ENCODE measurements at places on chromosomes 3 and 15.
A peak's percentile ranks its signal among the peaks of the same experiment; 100 is the strongest.

GRCh38 chr3:54188176-54188791 is 65.9 kb downstream of the CACNA2D3 start:
- DNase-seq: peak; percentile 47

- DNase-seq: no peak
These were observed 55.8 kb downstream of the GUCA1C start for GRCh38 chr3:108897883-108898282.

GRCh38 chr3:4006288-4006687 is 207.1 kb downstream of the LRRN1 start:
- peak; percentile 9 for DNase-seq

- no peak for DNase-seq
These were observed 42.0 kb downstream of the THBS1 start for GRCh38 chr15:39622660-39623516.

DNA sequence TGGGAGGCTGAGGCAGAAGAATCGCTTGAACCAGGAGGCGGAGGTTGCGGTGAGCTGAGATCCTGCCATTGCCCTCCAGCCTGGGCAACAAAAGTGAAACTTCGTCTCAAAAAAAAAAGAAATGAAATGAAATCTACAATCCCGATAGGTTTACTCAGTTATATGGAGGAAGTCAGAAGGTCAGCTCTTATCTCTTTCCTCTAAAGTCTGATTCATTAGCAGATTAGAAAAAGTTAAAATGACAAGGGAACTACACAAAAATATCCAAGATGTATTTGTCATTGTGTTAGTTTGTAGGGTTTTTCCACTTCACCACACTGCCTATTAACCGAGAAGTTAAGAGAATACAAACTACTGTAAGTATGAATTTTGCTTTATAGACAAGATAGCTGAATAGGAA is 420.6 kb downstream of the SHQ1 start:
- DNase-seq: no peak

- no peak for DNase-seq
These were observed 43.5 kb upstream of the SLC41A3 start for GRCh38 chr3:126127452-126127851.

GRCh38 chr3:160184655-160185054 is 40.6 kb upstream of the C3orf80 start:
- DNase-seq: peak; percentile 85

GRCh38 chr3:115248274-115248673 is 101.2 kb upstream of the ZBTB20 start:
- peak; percentile 62 for DNase-seq

DNA sequence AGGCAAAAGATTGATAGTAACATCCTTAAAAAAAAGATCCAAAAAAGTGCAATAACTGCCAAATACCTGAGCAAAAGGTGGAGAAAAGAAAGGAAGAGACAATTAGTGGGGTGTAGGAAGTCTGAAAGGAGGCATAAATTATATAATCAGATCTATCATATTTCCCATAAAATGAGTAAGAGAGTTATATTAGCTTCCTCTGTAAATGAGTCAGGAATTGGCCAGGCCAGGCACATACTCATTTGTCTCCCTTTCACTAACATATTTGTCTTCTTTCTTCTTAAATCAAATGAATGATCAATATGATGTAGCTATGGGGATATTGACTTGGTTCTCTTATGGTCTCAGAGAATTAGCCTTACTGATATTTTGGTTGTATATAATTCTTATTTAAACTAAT is 292.3 kb upstream of the CADM2 start:
- no peak for DNase-seq

GRCh38 chr3:197222937-197223370 is 75.5 kb downstream of the DLG1 start:
- no peak for DNase-seq

DNA sequence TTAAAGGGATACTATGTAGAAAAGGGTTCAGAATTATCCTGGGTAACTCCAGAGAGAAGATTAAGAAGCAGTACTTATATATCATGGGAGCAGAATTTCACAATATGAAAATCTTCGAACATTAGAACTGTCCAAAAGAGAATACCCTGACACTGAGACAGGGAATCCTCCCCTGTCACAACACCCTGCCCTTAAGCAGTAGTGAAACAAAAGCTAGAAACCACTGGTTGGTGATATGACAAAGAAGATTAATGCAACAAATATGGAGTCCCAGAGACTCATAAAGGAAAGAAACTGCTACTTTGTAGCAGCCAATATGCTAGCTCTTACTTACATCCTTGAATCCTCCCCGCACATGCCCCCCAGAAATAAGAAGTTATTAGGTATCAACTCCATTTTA is 18.5 kb downstream of the MIX23 start:
- DNase-seq: no peak

DNA sequence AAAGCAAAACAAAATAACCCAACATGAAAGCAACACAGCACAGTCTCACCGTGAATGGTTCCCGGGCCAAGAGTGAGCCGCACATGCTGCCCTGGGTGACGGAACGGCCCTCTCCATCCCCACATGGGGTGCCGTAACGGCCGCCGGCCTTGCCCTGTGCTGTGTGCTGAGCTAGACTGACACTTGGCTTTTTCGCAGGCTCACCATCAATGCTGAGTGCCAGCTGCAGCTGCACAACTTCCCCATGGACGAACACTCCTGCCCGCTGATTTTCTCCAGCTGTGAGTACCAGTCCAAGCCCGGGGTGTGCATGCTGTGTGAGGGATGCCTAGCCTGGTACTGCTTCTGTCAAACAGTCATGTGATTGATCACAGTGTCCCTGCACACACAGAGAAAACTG is 357.6 kb downstream of the GABRG3 start:
- DNase-seq: no peak

DNA sequence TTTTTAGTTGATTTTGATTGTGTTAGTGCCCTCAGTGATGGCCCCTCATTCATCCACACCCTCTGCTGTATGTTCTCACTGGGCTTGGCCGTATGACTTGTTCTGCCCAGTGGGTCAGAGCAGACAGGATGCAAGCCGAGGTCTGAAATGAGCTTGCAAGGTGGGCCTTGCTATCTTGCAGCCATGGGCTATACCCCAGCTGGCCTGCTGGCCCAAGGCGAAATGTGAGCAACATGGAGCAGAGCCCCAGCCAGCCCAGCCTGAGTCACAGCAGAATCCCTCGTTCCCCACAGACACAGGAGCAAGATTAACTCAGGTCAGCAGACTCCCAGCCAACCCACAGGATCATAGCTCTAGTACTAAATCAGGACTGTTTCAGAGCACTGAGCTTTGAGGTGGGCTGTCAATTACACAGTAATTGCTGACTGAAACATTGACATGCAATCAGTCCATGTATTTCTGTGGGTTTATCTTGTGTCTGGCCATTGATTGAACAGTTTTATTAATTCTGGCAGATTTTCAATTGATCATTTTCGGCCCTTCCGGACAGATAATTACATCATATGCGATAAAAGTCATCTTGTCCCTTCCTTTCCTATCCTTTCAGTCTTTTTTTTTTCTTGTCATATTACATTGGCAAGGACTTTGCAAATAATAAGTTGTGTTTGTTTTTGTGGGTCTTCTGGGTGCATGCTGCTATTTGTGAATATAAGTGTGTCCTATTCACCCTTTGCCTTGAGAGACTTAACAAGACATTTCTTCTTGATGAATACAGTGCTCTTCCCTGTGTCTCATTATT is 27.1 kb downstream of the KLF15 start:
- no peak for DNase-seq

GRCh38 chr15:77181305-77182074 is 110.6 kb upstream of the TSPAN3 start:
- DNase-seq: no peak

GRCh38 chr3:9247361-9247940 is 2.0 kb downstream of the SRGAP3 start:
- DNase-seq: no peak

- no peak for DNase-seq
These were observed 26.0 kb upstream of the BUB1B start for GRCh38 chr15:40134885-40135284.

- no peak for DNase-seq
These were observed 39.5 kb upstream of the C3orf80 start for GRCh38 chr3:160185751-160186150.

- no peak for DNase-seq
These were observed 10.4 kb downstream of the SEMA6D start for GRCh38 chr15:47727676-47728075.

DNA sequence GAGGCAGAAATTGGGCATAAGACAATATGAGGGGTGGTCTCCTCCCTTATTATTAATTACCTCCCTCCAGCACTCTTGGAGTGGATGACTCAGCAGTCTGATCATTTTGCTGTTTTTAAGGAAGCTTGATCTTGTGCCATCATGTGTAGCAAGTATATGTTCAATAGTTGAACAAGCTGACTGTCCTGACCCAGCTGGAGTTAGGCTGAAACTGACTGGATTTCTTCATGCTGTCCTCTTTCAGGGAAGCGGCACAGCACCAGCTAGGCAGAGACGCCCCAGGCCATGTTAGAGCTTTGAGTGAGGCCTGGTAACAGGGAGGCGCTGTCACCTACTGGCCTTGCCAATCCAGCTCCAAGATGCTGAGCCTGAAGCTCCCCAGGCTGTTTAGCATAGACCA is 54.4 kb upstream of the KIF23 start:
- peak; percentile 14 for DNase-seq

DNA sequence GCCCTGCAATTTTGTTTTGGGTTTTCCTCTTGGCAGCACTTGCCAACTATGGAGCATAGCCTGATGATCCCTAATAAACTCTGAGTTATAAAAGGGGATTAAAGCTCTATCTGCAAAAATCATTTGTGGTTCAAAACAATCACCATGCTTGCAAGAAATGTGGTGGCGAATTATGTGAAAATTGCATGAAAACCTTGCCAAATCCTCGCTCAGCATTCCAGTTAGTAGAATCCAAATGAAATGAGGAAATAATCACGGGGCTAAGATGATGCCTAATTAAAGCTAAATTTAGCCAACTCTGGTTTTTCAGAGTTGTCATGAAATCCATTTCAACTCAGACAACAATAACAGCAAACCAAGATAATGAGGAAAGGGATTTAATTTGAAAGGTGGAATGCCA is 73.0 kb upstream of the PROK2 start:
- peak; percentile 60 for DNase-seq

DNA sequence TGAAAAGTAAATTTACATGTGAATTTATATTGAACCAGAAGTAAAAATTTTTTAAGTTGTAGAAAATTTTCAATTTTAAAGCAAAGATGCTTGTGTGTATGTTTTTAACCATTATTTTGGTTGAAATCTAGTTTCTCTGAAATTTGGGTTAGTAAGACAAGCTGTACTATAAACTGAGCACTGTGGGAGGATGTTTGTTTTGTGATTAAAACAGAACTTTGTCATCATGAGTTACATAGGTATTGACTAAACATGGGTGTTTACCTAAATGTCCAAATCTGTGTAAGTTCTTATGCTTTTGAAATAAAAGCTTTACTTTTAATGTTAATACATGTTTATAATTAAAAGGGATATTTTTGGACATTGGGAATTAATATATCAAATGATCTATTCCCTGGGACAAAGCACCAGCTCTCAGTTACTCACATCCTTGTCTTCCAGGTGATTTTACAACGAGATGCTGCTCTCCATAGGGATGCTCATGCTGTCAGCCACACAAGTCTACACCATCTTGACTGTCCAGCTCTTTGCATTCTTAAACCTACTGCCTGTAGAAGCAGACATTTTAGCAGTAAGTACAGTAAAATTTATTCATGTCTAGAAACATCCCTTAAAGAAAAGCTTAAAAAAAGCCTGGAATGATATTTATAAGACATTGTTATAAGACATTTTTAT is 32.7 kb downstream of the RNF13 start:
- DNase-seq: no peak

GRCh38 chr3:163821841-163822240 is 1256.5 kb downstream of the SI start:
- no peak for DNase-seq

DNA sequence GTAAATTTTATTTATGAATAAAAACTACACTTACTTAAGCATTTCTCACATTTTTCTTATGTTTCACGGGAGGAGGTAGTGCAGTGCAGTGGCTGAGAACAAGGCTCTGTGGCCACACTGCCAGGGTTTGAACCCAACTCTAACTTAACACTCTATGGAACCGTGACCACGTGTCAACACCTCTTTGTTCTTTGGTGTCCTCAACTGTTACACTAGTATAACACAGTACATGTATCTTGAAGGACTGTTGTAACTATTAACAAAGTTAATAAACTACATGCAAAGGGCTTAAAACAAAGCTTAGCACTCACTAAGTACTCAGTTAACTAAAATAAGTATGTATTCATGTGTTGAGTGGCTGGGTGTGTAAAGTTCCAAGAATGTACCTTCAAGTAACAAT is 19.5 kb downstream of the CD47 start:
- no peak for DNase-seq

DNA sequence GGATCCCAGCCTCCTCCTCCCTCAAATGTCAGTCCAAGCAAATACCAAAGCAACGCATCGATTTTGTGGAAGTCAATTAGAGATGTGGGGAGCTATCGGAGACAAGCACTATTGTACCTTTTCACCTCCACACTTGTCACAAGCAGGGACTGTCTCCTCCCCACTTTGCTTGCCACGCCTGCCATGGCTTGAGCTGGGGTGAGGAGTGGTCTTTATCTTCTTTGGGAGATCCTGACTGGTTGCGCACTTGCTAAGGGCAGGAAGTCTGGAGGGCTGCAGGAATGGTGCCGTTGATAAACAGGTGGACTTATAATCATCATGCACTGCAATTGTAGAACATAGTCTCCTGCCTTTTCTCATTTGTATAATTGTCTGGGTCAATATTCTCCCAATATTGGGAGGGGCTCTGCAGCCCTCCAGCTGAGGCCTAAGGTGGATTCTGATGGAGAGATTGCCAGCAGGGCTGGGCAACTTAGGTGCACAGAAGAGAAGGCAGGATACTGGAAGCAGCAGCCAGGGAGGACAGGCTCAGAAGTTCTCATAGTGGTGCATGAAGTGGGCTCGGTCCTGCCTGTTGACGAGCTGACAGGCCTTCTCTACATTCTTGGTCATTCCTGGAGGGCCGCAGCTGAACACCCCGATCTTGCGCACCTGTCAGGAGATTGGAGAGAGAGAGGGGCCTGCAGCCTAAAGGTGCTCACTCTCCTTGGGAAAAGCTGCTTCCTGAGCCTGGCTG is 20.2 kb downstream of the DUOX2 start:
- no peak for DNase-seq

GRCh38 chr15:90059208-90059985 is 42.9 kb downstream of the IDH2 start:
- peak; percentile 34 for DNase-seq

DNA sequence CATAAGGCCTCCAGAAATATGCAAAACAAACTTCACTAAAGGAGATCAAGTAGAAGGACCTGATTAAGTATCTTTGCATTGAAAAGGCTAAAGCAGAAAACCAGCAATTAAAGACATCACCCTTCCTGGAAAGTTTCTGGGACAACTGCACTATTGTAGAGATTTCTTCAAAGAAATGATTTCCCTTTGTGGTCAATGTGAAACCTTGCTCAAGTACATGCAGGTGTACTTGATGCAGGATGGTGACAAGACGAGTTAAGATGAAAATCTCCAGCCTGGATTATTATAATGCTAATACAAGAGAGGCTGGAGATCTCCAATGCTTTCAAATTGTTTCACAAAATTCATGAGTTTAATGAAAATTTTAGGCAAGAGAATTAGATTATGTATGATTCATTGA is 208.4 kb downstream of the TIGIT start:
- DNase-seq: no peak

Measured in fibroblast of skin of right biceps (primary cell).